ENCODE measurements at places on chromosomes 12 and 14. TPM values are rescaled to one million over a fixed set of nuclear protein-coding genes. Genes with fewer than 3 reads are reported as not detected.

The PIGH gene
- total RNA-seq: 17.2 TPM

The ACACB gene
- 42.5 TPM for total RNA-seq

The AMN gene
- total RNA-seq: 13.7 TPM

The RTN1 gene
- total RNA-seq: 18.2 TPM

DNA sequence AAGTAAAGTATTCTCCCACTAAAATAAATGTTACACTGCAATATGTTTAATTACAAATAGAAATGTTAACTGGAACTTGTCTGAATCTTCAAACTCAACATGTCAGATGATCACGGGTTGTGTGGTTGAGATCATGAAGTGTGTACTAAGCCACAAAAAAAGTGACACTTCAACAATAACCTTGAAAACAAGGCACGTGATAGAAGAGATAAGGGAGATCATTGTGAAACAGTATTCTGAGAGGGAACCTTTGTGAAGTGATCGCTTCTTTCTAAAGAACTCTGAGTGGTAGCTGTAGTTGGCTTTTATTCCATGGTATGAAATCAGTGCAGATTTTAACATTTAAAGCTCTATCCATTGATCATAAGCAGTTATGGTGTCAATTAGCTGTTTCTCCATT lies 60.0 kb downstream of the LIN52 start:
- no peak for DNase-seq

DNA sequence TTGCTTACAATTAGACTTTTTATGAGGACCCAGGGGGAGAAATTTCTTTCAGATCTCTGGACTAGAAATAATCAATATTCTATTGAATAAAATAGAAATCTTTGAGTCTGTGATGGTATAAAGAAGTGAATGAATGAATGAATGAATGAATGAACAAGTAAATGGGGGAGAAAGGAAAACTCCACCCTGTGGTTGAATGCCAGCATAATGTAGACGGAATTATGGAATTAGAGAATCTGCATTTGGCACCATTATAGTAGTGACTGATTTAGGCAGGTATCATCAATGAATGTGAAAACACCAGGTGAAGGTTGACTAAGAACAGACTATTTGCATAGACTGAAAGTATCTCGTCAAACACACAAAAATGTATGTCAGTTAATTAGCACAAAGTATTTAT lies 135.0 kb downstream of the FBXL14 start:
- DNase-seq: no peak
